Esophagus (tissue), 2 donors: ENCODE measurements at places on chromosomes 7 and 10. TPM values are rescaled to one million over a fixed set of nuclear protein-coding genes. Genes with fewer than 3 reads are reported as not detected.

Gene DYNC1I1
- polyA plus RNA-seq, result 0.20 TPM

Gene LLCFC1
- polyA plus RNA-seq, result not detected

Gene PDLIM1
- 79.9 TPM for polyA plus RNA-seq

Gene NAT16
- polyA plus RNA-seq, result not detected

Gene PTPRZ1
- polyA plus RNA-seq, result 13.3 TPM

Gene PDE1C
- polyA plus RNA-seq, result 1.9 TPM

Gene WDR91
- 21.9 TPM for polyA plus RNA-seq

Gene MOGAT3
- not detected for polyA plus RNA-seq

Gene JAKMIP3
- polyA plus RNA-seq, result 0.09 TPM

Gene PKD2L1
- polyA plus RNA-seq, result not detected

Gene CTAGE6
- 0.98 TPM for polyA plus RNA-seq

Gene VSIR
- 26.6 TPM for polyA plus RNA-seq

Gene AKR1D1
- polyA plus RNA-seq, result not detected

Gene MNX1
- 0.06 TPM for polyA plus RNA-seq

Gene LRWD1
- polyA plus RNA-seq, result 9.5 TPM

Gene CNPY1
- not detected for polyA plus RNA-seq

Gene DGKI
- 0.09 TPM for polyA plus RNA-seq

Gene LGI1
- 0.88 TPM for polyA plus RNA-seq

Gene AQP1
- 28.9 TPM for polyA plus RNA-seq

Gene ACSM6
- not detected for polyA plus RNA-seq

Gene CNTNAP2
- polyA plus RNA-seq, result 0.41 TPM

Gene HTR5A
- not detected for polyA plus RNA-seq

Gene RBM20
- polyA plus RNA-seq, result 7.2 TPM

Gene SKIDA1
- 0.19 TPM for polyA plus RNA-seq

Gene KLF6
- 44.7 TPM for polyA plus RNA-seq

Gene CALML5
- 185 TPM for polyA plus RNA-seq

Gene PPP1R9A
- 0.65 TPM for polyA plus RNA-seq

Gene DLX5
- 2.7 TPM for polyA plus RNA-seq

Gene PYROXD2
- polyA plus RNA-seq, result 3.9 TPM

Gene CNNM1
- polyA plus RNA-seq, result 0.61 TPM

Gene UNCX
- not detected for polyA plus RNA-seq

Gene TFR2
- polyA plus RNA-seq, result 0.53 TPM
